ENCODE measurements at places on chromosomes 11 and 22.

DNA sequence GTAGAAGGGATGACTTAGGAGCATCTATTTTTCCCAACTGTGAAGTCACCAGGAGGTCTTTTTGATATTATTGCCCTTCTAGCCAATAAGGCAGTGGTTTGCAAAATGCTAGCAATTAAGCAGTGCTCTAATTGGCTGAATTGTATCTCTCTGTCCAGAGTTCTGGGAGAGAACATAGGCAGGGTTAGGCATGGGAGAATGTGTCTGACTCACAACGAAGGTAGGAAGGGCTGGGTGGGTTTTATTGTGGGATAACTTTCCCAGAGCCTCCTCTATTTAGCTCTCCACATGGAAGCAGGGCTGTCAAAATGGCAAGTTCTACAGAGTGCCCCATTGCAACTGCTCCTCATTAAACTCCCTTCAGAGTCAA is 415.9 kb upstream of the CADM1 start:
- DNase-seq, result no peak

DNA sequence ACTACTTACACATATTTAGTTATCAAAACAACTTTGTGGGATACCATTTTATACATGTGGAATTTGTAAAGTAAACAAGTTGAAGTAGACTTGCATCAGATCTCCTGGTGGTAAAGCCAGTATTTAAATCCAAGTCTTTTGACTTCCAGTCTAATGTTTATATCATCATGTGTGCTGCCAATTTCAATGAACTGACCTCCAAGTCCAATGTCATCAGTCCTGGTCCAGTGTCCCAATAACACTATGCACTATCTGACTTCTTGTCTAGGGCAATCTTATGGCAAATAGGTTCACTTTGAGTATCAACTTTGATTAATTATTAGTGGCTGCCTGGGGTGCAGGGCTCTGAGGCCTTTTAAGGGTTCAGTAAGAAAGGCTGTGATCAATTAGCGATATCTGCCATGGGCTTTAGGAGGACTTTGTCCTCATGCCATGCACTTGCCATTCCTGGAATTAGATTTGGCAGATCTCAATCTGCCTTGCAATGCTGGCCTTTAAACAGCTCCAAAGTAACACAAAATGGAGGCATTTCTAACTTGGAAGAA is 9.6 kb upstream of the PTS start:
- DNase-seq, result no peak

- DNase-seq, result no peak
Observed at GRCh38 chr11:32411942-32412615, 23.3 kb downstream of the WT1 start.

DNA sequence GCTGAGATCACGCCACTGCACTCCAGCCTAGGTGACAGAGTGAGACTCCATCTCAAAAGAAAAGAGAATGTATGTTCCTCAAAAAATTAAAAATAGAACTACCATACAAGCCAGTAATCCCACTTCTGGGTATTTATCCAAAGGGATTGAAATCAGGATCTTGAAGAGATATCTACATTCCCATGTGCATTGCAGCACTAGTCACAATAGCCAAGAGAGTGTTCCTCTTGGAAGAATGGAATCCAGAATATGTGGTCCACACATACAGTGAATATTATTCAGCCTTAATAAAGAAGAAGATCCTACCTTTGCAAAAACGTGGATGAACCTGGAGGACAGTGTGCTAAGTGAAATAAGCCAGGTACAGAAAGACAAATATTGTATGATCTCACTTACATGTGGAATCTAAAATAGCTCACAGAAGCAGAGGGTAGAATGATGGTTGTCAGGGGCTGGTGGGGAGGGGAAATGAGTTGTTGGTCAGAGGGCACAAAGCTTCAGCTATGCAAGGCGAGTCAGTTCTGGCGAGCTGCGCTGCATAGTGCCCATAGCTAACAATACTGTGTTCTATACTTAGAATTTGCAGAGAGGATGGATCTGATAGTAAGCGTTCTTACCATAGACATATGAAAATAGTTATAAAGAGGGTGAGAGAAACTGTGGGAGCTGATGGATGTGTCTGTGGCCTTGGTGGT is 32.1 kb downstream of the GRIK4 start:
- DNase-seq, result no peak

- DNase-seq, result no peak
Observed at GRCh38 chr22:30326255-30326705, 461 bp downstream of the TBC1D10A start.

DNA sequence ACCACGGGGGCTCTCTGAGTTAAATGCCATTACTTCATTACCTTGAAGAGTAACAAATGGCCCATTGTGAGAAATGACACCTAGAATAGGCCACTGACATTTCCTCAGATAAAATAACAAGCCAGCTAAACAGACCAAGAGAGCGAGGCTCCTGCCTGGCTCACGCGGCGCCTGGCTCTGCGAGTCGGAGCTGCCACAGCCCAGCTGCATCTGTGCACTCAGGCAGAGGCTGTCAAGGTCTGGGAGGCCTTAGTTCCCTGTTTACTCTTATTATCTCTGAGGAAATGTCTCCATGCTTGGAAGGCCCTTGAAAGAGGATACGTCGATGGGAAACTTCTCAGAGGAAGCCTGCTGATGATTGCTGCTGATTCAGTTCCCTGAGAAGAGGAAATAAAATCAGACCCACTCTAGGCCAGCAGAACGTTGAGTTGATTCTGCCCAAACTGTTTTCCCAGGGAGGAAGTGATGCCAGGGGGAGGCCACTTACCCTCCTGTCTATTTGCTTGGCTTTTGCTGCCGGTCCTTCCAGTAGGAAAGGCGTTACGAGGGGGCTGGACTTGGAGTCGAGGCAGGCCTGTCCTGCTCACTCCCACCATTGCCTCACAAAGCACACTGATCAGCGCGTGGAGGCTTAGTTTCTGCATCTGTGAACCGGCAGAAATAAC is 208.8 kb downstream of the TBC1D22A start:
- no peak for DNase-seq

- no peak for DNase-seq
Observed at GRCh38 chr11:123132881-123133280, 62.2 kb downstream of the CLMP start.

GRCh38 chr22:48737461-48738203 is 1090.0 kb downstream of the BRD1 start:
- no peak for DNase-seq

GRCh38 chr11:9738116-9738515 is 74.2 kb downstream of the SWAP70 start:
- DNase-seq, result no peak

- DNase-seq, result no peak
Observed at GRCh38 chr11:110217936-110218335, 78.5 kb downstream of the RDX start.

GRCh38 chr11:67640021-67640757 is 626 bp upstream of the TBX10 start:
- no peak for DNase-seq

- no peak for DNase-seq
Observed at GRCh38 chr22:42154293-42155052, 23.9 kb upstream of the CYP2D6 start.

GRCh38 chr11:87036756-87037449 is 831 bp upstream of the TMEM135 start:
- DNase-seq, result peak; percentile 16

- no peak for DNase-seq
Observed at GRCh38 chr11:7520981-7521487, 7.2 kb downstream of the PPFIBP2 start.

- no peak for DNase-seq
Observed at GRCh38 chr22:20980523-20980922, 1.6 kb upstream of the LZTR1 start.

- DNase-seq, result no peak
Observed at GRCh38 chr11:112797648-112798293, 163.4 kb upstream of the NCAM1 start.

DNA sequence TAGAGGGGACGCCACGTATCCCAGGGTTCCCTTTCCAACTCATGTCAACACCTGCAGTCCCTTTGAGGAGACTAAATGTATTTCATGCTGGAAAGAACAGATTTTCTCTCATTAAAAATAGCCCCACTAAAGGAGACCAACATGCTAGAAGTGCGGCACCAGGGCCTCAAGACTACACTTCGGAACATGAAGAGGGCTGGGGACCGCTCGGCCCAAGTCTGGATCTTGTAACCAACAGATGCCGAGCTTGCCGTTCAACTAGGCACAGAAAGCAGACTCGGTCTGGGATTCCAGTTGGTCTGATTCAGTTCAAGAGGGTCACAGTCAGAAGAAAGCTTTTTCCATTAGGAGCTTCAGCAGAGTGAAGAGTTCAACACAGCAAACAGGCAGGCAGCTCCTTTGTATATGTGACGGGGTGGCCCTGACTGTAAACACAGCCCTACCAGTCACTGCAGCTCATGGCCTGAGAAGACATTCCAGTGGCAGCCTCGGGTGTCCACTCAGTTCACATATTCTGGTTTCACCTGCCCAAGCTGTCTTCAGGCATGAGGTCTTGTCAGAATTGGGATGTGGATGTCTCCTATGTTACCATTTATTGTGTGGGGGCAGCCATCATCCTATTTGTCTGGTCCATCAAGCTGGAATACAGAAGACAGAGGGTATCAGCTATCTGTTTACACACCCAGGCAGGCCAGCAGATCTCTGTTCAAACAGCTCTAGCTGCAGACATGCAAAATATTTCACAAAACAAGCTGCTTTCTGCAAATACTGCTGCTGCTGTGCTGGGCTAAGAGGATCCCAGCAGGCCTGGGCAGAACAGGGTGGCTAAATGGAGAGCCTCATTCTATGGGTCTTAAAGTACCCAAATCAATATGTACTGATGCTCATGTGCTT is 8.8 kb downstream of the RIC8A start:
- no peak for DNase-seq

GRCh38 chr11:22276535-22276934 is 61.6 kb upstream of the SLC17A6 start:
- DNase-seq, result no peak

DNA sequence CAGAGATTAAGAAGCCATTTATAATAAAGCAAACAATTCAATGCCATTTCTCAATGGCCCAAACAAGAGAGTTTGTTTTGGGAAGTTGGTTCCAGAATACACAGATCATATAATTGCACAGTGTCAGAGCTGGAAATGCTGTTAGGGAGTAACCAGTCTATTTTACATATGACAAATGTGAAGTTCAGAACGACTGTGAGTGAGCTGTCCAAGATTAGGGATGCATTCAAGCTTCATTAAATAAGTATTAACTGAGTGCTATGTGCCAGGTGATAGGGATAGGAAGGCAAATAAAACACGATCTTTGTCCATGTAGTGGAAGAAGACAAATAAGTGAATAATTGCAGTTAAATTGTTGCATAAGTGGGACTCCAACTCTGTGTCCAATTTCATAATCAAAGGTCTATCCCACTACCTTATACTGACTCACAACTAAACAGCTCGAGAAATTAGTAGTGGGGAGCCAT is 33.1 kb upstream of the PICALM start:
- DNase-seq, result no peak

DNA sequence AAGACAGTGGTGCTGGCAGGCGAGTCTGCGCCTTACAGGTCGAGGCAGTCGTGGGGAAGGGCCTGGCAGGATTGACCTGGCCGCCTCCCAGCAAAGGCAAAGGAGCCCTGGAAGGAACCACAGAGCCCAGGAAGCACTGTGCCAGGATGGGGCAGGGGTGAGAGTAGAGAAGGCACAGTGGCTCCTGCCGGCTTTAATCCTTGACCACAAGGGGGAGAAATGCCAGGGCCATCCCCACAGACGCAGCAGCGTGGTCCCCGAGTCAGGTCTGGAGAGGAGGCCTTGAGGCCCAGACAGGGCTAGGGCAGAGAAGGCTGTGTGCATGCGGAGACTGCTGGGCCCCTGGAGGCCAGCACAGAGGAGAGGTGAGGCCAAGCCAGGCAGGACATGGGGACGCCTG is 9.9 kb upstream of the NDUFS8 start:
- no peak for DNase-seq

DNA sequence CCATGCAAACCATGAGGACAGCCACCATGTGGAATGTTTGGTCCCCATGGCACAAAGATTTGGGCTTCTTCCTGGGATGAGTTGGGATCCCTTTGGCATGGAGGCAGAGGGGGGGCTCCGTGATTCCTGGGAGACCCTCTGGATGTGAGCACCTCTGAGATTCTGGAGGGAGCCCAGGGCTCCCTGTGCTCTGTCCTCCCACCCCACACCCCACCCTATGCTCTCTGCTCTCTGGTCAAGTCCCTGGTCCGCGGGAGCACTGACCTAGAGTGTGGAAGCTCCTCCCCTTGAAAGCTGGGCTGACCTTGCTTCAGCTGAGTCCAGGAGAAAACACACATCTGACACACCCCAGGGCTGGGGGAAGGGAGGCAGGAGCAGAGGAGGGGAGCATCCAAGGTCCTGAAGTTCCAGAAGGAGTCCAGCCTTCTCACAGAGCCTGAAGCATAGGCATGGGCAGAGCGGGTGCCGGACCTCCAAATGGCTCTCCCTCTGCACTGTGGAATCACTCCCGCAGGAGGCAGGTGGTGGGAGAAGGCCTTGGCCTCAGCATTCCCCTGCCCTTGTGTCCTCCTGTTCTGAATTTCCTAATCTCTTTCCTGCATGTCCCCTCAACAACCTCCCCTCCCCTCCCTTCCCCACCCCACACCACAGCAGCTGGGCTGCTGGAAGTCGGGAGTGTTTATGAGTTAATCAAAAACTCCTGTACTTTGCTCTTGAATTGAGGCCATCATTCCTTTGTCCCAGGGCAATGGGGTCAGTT is 25.7 kb upstream of the OAF start:
- DNase-seq, result no peak

- DNase-seq, result no peak
Observed at GRCh38 chr11:66888282-66888681, 31.4 kb downstream of the LRFN4 start.

- no peak for DNase-seq
Observed at GRCh38 chr11:115660030-115660805, 156.0 kb upstream of the CADM1 start.

GRCh38 chr11:26470992-26471391 is 101.1 kb downstream of the MUC15 start:
- no peak for DNase-seq

DNA sequence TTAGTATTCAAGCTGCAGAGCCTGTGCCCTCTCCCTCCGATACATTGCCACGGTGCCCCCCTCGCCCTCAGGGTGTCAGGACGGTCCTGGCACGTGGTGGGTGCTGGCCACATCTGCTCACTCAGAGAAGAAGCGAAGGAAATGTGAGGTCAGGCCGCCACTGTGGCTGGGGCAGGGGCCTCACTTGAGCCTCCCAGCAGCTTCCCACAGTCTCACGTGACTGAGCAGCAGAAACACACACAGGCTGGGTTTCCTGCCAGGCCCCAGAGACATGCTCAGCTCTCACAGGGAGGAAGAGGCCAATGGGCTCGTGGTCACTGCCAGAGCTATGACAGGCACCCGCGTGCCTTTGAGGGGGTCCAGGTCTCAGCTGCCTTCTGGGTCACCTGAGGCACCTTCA is 37.9 kb upstream of the PRR5 start:
- DNase-seq, result no peak

DNA sequence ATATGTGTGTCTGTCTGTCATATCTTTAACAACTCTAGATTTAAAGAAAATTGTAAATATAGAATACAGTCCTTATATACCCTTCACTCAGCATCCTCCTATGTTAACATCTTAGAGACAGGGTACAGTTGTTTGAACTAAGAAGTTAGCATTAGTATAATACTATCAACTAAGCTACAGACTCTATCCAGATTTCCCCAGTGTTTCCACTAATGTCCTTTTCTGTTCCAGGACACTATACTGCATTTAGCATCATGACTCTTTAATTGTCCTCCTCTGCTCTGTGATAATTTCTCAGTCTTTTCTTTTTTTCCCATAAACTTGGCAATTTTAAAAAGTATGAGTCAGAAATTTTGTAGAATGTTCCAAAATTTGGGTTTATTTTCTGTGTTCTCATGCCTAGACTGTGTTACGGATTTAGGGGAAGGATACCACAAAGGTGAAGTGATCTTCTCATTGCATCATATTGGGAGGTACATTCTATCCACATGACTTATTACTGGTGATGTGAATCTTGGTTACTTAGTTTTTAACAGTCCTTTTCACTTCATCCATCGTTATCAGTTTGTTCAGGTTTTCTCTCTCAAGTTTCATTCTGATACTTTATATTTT is 168.4 kb downstream of the SBF2 start:
- no peak for DNase-seq

Data from NT2/D1 (cell line).